Activated CD4-positive, alpha-beta T cell treated with anti-CD3 and anti-CD28 coated beads, Interleukin-2, amount 50 U/mL, for 16 hours (primary cell): ENCODE measurements at places on chromosomes 2 and 18.
A peak's percentile ranks its signal among the peaks of the same experiment; 100 is the strongest.

DNA sequence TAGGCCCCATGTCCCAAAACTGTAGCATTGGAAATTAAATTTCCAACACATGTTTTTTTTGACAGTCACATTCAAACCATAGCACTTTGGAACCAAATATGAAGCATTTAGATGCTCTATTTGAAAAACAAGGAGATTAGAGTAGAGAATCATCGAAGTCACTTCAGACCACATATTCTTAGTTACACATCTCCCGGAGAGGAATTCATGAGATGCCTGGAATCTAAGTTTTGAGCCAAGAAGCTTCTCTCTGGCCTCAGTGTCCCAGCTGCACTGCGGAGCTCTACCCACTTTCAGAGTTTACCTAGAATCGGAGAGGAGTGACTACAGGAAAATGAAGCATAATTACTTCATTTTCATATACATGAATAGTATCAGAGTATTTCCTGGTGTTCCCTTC is 385.9 kb downstream of the TNS1 start:
- DNase-seq, result no peak

- no peak for DNase-seq
These were observed 72.9 kb upstream of the ZNF516 start for GRCh38 chr18:76567835-76568445.

DNA sequence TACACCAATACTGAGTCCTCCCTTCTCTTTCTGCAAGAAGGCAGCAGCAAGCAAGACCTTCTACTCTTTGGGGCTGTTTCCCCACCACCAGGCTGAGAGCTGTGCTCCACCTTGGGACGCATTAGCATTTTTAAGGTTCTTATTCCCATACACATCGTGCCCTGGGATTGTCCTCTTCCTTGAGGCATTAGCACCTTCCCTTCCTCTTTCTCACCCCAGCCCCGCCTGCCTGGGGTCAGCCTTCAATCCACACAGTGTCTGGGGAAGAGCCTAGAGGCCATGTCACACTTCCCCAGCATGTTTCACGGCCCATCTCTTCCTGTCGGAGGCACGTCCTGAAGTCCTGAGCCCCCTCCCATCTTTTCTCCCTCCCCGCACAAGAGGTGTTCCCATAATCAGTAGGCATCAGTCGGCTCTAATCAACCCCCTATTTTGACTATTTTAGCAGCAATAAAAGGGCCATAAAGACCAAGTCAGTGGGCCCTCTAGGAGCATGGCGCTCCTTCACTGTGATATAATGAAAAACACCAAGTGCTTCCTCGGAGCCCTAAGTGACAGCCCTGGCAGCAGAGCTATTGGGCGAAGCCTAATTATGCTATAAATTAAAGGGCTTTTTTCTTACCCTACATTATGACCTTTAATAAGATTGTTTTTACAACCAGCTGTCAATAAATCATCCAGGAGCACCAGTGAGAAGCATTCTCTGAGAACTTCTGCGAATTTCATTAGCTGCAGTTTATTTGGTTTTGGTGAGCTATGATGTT is 55.0 kb upstream of the PKDCC start:
- no peak for DNase-seq

DNA sequence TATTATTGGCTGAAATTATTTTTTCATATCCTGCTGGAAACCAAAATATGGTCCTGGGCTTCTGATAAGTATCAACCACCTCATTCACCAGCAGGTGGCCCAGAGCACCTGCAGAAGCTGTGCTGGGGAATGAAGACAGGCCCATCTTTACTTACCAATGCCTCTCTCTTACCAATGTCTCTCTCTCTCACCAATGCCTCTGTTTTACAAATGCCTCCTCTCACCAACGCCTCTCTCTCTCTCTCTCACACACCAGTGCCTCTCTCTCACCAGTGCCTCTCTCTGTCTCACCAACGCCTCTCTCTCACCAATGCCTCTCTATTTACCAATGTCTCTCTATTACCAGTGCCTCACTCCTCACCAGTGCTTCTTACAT is 2.3 kb upstream of the MAL start:
- DNase-seq, result peak; percentile 41

GRCh38 chr2:158589303-158589702 is 132.6 kb downstream of the PKP4 start:
- no peak for DNase-seq

- no peak for DNase-seq
These were observed 207.5 kb upstream of the HAAO start for GRCh38 chr2:42999856-43000241.

- no peak for DNase-seq
These were observed 118.3 kb upstream of the NETO1 start for GRCh38 chr18:72986103-72986502.
